ENCODE measurements at places on chromosomes 2 and 18.

- no peak for DNase-seq
Measured at GRCh38 chr18:47842836-47843235, 87.6 kb downstream of the SMAD2 start.

DNA sequence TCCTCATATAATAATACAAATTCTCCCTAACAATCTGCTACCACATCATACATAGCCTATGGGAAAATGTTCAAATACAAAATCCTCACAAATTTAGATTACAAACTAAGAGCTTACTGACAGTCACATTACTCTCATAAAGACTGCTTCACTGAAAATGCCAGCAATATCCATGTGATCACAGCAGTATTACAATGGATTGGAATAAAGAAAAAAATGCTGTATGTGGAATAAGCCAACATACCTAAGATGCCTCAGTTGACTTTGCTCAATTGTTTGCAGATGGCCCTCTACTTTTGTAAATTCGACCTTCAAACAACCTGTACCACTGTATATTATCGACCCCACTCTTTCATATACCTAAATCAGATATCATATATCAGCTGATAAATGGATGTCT is 88.7 kb downstream of the DYM start:
- no peak for DNase-seq

DNA sequence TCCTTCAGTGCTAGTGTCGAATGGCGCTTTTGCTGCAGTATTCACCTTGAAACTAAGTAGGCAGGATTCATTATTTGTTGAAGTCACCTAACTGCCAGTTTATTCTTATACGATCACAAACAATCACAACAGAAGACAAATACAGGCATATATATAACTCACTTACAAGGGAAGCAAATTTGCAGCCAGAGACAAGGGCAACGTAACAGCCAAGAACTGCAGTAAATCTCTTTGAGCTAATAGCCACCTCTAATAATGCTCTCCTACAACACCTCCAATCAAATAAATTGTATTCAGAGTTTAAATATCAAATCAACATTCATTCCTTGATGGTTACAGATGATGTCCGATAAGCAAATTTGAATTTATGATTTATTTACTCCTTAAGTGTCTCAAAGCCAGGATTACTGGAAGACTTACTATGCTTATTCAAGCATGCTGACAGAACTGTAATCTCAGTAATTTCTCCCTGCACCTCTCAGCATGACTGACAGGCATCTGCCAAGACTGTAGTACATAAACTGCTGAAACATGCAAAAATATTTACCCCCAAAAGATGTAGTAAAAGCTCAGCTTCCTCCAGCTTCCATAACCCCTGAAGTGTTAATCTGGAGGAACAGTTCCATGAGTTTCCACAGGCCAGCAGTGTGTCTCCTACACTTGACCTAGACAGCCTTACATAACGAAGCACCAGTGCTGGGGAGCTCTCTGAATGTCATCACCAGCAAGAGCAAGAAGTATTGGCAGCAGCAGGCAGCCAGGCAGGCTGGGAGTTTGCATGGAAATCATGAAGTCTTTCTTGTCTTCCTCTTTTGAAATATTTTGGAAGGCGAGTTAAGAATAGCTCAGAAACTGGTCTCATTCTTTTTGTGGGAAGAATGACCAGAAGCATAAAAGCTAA is 20.9 kb upstream of the SCN1A start:
- no peak for DNase-seq

DNA sequence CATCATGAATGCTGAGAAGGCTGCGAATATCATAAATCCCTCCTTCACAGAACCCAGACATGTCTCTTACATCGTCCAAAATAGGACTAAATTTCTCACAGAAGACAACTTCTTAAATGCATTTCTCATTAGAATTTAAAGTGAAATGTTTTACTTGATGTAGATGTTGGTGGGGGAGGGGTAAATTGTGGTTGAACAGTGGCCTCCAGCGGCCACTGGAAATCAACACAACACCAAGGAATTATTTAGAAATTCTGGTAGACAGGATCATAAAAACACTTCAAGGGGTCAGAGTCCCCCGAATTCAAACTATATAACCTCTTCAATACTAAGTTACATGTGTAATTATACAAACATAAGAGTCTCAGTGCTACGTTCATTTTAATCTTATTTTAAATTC is 135.9 kb downstream of the ABCA12 start:
- DNase-seq, result no peak

- DNase-seq, result no peak
Measured at GRCh38 chr18:63356272-63356896, 10.6 kb downstream of the KDSR start.

All from stimulated activated CD4-positive, alpha-beta T cell treated with anti-CD3 and anti-CD28 coated beads, Interleukin-12 subunit alpha, Interleukin-12 subunit beta, amount 100 ng/mL, for 4 hours (primary cell).